Fibroblast of gingiva (primary cell): ENCODE measurements at places on chromosomes 12 and 14.
A peak's percentile ranks its signal among the peaks of the same experiment; 100 is the strongest.

- DNase-seq: no peak
These were observed 404.4 kb upstream of the MGAT4C start for GRCh38 chr12:86660488-86661147.

DNA sequence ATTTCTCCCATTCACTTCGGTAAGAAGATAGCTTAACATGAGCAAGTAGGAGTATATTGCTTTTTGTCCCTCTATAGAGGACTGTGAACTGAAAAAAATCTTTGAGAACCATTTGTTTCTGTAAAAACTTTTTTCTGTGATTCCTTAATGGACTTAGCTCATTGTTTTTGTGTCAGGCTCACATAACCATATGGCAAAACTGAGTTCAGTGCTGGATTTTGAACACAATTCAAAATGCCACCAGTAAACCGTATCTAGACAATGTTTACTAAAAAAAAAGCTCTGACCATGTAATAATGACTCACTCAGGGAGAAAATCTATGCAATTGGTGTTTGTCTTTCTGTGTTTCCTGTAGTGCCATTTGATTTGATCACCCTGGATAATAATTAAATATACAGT is 5.2 kb downstream of the TRHDE start:
- DNase-seq: peak; percentile 64

DNA sequence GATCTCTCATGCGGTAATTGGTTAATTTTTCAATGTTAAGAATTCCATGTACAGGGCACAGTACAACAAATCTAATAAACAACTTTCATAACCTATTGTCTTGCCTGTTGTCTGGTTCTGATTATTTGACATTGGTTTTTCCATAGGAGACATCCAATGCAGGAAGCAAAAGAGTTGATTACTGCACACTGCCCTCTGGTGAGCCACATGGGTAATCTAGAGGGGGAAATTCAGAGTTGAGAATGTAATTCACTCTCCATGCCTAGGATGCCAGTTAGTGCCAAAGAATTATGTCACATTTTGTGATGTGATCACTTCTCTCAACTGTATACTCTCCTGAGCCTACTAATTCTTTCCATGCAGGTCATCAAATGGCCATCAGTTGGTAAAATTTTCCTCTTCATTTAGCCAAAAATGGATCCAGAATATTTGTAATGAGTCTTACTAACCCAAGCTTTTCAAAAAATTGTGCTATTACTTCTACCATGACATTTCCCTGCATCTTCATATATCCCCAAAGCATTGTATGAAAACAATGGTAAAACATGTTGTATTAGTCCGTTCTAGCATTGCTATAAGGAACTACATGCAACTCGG is 17.7 kb upstream of the CCDC91 start:
- peak; percentile 68 for DNase-seq

GRCh38 chr12:52121824-52122539 is 42.5 kb downstream of the SMIM41 start:
- DNase-seq: peak; percentile 33

GRCh38 chr14:57161583-57162234 is 107.0 kb downstream of the EXOC5 start:
- DNase-seq: no peak

DNA sequence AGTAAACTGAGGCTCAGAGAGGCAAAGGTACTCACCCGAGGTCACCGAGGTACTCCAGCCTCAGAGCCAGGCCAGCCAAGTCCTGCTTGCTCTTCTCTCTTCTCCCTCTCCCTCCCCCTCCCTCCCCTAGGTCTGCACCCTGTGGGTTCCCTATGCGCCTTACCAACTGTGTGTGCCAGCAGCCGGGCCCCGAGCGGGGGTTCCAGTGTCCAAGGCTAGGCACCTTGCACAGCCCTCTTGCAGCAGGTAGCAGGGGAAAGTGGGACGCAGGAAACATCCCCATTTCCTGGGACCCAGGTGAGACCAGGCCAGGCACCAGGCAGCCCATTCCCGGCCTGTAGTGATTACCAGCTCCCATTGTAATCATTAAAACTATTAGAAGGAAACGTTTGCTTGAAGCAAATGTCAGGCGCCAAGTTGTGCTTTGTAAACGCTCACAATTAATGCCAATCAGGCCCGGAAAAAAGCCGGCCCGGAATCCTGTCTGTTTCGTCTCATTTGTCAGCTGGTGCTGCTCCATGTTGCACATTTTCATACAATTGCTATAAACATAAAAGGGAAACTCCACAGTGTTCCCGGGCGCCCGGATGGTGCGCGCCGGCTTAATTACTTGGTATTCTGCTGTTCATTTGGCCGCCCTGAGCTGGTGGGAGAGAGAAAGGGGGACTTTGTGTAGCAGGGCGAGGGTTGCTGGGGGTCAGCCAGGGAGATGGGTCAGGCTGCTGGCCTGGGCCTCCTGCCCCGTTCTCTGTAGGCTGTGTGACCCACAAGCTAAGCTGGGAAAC is 11.9 kb downstream of the FAM222A start:
- no peak for DNase-seq

DNA sequence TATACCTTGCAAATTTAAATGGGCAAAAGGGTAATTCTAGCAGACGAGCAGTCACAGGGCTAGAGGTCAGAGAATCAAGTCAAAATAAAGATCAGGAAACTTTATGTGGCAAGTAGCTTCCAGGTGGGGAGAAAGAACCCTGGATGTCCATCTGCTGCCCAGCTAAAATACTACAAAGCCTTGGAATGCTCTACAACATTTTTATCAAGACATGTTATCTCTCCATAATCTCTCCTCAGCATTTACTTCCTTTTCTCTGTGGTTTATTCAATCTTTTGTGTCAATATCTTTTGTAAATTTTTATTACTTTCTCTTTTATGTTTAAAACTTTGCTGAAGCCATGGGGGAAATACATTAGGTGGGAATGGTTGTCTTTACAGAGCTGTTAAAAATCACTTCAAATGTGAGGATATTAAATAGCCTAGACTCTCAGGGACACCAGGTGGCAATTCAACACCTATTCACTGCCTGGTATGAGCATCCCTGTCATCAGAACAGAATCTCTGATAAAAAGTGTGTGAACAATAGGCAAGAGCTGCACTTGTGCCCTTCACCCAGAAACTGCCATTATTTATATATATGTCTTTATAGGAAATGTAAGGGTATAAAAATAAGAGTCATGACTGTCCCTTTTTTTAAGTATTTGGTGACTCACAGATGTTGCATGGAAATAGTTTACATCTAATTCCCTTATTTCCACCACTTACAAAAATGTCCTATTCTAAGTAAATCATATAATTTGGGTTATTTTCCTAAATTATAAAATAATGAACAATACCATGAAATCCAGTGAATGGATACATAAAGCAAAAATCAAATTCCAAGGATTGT is 152.9 kb downstream of the EPS8 start:
- DNase-seq: no peak

DNA sequence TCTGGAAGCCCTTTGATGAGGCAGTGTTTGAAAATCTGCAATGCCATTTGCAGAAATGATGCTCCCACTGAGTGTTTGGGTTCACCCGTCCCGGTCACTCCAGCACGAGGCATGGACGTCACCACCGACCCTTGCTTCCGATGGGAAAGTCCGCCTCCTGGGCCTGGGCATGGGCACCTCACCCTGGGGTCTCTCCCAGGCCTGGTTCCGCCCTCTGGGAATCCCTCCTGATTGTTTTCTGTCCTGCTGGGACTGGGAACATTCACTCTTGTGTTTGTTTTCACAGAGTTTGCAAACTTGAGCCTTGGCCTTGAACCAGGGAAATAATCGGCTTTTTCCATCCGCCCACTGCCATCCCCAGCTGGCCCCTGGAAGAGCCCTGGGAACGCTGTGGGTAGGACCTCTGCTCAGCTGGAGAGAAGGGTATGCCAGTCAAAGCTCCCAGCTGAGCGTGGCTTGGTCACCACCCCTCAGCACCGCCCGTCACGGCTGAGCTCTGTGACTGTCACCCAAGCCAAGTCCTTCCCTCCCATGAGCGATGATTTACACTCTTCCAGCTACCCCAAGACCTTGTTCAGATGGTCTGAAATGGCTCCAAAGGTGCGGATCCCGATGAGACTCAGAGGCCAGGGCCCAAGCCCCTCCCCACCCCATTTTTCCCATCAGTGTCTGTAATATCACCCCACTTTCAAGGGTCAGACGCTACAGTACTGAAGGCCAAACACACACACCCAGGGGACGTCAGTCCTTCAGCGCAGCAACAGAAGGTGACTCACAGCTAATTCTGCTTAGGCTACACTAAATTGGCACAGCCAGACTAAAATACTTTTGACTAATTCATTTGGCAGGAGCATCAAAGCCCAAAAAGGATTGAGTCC is 34.1 kb upstream of the FZD10 start:
- DNase-seq: peak; percentile 6

GRCh38 chr12:95371571-95371970 is 102.4 kb upstream of the METAP2 start:
- no peak for DNase-seq

DNA sequence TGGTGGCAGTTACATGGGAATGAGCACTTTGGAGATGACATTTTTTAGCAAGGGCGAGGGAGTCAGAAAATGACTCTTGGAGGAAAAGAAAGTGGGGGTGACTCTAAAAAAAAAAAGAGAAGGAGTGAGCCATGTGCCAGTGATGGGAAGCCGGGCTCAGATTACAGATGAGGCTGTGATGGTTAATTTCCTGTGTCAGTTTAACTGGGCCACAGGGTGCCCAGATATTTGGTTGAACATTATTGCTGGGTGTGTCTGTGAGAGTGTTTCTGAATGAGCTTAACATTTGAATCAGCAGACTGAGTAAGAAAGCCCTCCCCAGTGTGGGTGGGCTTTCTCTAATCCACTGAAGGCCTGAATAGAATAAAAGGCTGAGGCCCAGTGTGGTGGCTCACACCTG is 26.8 kb upstream of the CCDC60 start:
- DNase-seq: no peak

DNA sequence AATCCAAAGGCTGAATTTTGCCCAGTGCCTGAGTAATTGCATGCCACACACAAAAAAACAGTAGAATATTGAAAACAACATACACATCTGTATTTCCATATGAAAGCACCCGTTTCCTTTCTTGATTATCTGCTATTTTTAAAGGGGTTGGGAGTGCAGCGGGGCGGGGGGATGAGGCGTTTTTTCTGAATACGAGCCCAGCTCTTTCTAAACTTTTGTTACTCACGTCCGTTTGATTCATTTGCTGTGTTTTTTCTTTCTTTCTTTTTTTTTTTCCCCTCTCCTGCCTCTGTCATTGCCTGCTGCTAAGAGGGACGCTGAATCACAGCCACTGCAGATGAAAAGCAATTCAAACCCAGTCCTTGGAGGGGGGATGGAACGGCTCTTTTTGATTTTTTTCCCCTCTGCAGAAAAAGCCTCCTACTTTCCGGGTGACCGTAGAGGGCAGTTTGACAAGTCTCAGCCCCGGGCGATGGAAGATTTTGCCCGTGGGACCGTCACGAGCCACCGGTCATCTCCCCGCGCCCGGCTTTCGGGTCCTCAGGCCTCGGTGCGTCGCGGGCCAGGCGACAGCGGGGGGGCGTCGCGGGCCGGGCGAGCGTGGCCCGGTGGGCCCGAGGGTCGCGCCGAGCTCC is 572 bp upstream of the RASSF8 start:
- peak; percentile 77 for DNase-seq

GRCh38 chr14:77616133-77616453 is 344 bp downstream of the SPTLC2 start:
- no peak for DNase-seq

GRCh38 chr12:46472893-46473633 is 100.5 kb upstream of the SLC38A2 start:
- peak; percentile 22 for DNase-seq

DNA sequence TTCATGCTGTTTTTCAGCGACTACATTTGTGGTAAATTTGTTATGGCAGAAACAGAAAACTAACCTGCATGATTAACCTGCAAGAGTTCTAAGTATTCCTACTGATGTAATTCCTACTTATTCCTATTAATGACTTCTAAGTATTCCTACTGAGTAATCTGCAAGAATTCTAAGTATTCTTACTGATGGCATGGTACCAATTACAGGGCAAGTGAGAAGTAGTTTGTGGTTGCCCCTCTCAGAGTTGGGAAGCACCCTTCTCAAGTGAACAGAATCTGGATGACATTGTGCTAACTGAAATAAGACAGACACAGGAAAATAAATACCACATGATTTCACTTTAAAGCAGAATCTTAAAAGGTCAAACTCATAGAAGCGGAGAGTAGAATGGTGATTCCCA is 100.9 kb upstream of the CPNE8 start:
- no peak for DNase-seq

GRCh38 chr12:132282950-132283771 is 46.2 kb downstream of the GALNT9 start:
- no peak for DNase-seq

DNA sequence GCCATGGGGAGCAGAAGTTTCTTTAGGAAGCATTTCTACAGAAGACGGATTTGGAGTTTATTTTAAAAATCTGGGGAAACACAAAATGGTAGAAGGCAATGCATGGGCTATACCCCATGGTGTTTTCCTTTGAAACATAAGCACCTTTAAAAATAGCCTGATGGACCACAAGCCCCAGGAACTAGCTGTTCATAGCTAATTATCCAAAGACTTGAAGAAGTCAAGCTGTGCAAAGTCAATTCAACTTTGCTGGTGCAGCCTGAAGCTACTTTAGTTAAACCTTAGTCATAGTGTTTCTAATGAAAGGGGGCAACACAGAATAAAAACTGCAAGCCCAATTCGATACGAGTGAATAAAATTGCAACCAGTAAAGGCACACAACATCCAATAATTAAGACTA is 732.5 kb downstream of the GALC start:
- no peak for DNase-seq

DNA sequence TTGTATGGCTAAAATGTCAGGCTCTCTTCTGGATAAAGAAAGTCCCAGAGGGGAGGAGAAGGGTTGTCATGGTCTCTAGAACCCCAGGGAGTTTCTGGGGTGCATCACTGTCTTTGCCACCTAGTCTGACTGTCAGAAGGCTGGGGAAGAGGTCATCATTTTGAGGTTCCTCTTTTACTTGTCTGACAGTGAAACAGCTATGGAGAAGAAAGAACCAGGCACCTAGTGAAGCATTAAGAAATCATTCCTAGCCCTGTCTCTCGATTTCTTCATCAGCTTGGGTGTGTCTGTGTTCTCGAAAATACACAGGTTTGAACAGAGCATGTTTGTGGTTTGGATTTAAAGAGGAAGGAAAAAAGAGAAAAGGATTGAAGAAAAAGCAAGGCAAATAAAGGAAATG is 158.7 kb upstream of the LRIG3 start:
- DNase-seq: no peak

DNA sequence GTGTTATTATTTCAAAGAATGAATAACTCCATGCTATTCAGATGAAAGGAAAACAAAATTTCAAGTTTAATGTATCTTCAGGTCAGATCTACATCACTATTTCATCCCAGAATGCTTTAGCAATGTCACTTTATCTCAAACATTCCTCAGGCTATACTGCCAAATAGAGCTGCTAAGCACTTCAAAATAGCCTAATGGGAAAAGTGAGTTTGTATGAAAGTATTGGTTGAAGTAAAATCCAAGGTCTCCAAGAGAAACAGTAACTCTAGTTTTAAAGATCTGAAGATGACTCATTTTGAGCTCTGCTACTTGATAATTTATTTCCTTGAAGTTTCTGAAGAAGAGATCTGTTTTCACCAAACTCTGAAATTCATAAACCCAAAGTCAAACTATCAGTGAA is 466.2 kb upstream of the FOXG1 start:
- no peak for DNase-seq
